B cell (primary cell): ENCODE measurements at places on chromosomes 2 and 18. TPM values are rescaled to one million over a fixed set of nuclear protein-coding genes. Genes with fewer than 3 reads are reported as not detected.

GRCh38 chr2:180733330-180733729 lies 247.1 kb upstream of the UBE2E3 start:
- H3K36me3 ChIP-seq: no peaks in the 10 kb centered on the region
- no peaks in the 10 kb centered on the region for H3K27me3 ChIP-seq
- H3K27ac ChIP-seq: no peak overlapping the region
- H3K4me3 ChIP-seq: no peak overlapping the region
- no peaks in the 10 kb centered on the region for H3K4me1 ChIP-seq
- DNase-seq: no peak

DNA sequence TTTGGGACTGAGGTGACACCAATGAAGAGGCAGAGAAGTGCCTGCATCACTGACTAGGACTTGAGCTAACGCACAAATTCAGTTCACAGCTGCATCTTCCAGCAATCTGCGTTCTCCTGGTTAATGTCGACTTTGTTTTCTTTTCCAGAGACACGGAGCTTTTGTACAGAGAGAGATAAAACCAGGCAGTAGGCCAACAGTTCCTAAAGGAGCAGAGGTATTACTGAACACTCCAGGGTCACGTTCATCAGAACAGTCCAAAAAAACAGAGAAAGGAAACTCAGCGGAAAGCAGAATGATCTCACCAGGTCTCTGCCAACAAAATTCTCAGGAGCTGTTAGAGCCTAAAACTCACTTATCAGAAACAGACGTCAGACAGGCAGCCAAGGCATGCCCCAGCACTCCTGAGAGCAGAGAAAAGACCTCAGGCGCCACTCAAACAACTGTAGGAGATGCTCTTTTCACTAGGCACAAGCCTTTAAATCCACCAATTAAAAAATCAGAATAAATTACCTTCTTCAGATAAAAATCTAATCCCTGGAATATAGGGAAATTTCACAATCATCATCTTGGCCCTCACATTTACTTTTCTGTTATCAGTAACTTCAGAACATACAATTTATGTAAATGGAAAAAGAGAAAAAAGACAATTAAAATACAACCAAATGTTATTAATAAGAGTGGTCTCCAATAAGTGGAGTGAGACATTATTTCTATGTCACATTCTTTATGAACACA lies 95.9 kb upstream of the SPTBN1 start:
- no peak overlapping the region for H3K4me3 ChIP-seq
- no peaks in the 10 kb centered on the region for H3K36me3 ChIP-seq
- no peak for DNase-seq
- peaks cover 10% of the 10 kb centered on the region for H3K27me3 ChIP-seq
- no peak overlapping the region for H3K27ac ChIP-seq

GRCh38 chr2:7363906-7364305 lies 446.7 kb downstream of the RNF144A start:
- no peaks in the 10 kb centered on the region for H3K36me3 ChIP-seq
- no peak overlapping the region for H3K27ac ChIP-seq

DNA sequence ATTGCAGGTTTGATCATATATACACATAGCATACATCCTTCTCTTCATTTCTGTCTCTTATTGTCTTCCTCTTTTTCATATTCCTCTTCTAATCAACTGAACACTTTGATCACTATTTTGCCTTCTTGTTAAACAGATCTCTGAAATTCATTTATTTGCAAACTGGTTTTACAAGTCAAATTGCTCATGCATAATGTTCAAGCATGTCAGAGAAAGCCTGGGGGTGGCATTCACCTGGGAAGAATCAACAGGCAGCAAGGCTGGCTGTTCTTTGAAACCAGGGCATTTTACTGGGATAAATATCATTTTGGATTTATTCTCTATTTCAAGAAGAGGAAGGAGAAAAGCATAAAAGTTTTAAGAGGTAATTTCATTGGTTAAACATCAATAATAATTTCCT lies 66.9 kb upstream of the LRATD1 start:
- no peaks in the 10 kb centered on the region for H3K36me3 ChIP-seq
- H3K27ac ChIP-seq: no peak overlapping the region
- no peaks in the 10 kb centered on the region for H3K27me3 ChIP-seq
- H3K4me3 ChIP-seq: no peak overlapping the region
- no peak for DNase-seq

DNA sequence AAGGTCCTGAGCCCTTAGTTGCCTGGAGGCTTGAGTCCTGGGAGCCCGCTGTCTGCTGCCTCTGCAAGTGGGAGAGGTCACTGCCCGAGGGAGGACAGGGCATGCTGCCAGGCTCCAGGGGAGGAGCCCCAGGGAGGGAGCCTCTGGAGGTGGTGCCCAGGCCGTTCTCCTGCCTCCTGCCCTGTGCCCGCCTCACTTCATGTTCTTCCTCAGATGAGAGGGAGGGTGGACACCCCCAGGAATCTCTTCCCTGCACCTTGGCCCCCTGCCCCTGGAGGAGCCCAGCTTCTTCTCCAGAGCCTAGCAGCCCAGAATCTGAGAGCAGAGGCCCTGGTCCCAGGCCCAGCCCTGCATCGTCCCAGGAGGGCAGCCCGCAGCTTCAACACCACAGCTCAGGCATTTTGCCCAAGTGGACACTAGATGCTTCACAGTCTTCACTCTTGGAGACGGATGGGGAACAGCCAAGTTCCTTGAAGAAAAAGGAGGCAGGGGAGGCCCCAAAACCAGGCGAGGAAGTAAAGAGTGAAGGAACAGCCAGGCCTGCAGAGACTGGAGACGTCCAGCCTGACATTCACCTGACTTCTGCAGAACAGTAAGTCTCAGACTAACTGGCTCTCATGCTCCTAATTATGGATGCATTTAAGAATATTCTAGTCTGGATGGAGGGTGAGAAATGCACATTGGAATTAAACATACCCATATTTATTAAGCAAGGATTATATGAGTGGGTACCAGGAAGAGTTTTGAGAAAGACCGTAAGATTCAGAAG lies 12.1 kb downstream of the PSD4 start:
- peaks cover 46% of the 10 kb centered on the region for H3K4me1 ChIP-seq
- H3K36me3 ChIP-seq: peaks cover 4% of the 10 kb centered on the region
- no peak overlapping the region for H3K27ac ChIP-seq
- no peaks in the 10 kb centered on the region for H3K27me3 ChIP-seq
- H3K4me3 ChIP-seq: no peak overlapping the region

DNA sequence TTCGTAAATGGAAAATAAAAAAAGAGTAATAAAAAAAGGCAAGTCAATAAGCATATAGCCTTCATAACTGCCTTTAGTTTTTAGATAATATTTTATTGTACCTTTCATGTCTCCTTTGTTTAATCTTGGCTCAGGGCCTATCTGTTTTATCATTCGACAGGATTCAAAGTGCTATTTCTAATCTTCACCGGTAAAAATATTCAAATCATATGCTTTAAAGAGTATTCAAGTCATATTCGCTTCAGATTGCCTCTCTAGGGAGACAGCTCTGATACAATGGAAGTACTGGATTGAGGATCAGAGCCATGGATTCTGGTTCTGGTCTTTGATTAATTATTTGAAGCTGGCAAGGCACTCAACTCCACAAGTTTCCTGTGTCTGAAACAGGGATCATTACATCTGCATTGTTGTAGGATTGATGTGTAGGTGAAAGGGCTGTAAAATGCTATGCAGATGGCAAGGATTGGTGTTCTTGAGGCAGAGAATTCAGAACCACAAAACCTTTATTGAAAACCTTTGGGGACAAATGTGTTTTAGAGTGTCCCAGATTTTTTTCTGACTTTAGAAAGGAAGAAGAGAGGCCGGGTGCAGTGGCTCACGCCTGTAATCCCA lies 84.3 kb upstream of the RAPH1 start:
- DNase-seq: no peak
- no peaks in the 10 kb centered on the region for H3K27me3 ChIP-seq

DNA sequence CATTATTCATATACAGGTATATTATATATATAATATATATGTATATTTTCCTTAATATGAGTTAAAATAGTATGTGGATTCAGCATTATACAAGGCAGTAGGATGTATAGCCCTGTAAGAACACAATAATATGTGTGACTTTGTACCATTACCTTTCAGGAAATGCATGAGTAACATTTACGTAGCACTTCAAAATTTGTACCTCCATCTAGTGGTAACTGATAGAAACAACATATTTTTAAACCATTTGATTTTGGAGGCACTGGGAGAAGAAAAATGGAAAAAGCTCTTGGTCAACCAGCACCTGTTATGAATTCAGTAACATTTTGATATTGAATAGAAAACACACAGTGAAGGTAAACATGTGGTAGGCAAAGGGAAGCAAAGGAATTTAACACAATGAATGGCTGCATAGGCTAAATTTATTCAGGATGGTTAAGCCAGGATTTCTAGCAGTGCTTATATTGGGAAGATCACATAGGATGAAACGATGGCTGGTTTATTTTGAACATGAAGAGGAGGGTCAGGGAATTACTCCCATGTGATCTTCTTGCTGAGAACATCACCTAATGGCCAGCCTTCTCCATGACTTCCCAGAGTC lies 565.5 kb downstream of the CCDC85A start:
- no peaks in the 10 kb centered on the region for H3K27me3 ChIP-seq
- no peaks in the 10 kb centered on the region for H3K4me1 ChIP-seq
- DNase-seq: no peak
- H3K36me3 ChIP-seq: no peaks in the 10 kb centered on the region

DNA sequence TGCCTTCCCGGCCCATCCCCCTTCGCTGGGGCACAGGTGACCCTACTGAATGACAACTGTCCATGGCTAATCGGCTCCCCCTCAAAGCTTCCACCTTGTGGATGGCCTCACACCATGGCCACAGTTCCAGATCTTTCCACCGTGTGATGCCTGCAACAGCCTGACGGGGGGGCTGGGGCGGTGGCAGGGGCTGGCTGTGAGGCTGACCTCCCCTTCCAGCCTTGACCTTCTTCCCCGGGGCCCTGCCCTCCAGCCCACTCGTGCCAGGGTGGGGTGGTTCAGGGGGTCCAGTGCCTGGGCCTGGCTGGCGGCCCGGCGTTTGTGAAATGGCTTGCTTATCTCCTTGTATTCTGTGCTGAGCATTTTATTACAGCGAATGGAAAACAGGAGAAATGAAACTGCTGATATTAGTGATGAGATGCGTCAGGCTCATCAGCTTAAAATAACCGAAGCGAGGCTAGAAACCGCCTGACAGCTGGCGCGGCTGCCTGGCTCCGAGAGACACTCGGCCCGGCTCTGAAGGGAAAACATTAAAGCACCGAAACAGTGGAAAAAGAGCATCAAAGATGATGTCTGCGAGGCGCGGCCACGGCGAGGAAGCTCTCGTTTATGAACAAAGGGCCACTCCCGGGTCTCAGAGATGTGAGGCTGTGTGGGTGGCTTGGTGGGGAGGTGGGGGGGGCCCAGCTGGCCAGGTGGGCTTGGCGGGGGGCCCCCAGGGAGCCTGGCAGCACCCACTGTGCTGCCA lies 916 bp upstream of the PDCD1 start:
- H3K4me1 ChIP-seq: peaks cover 50% of the 10 kb centered on the region
- peak; percentile 78 for DNase-seq
- no peak overlapping the region for H3K4me3 ChIP-seq
- H3K36me3 ChIP-seq: no peaks in the 10 kb centered on the region
- peak overlapping the region; percentile 44 for H3K27ac ChIP-seq
- H3K27me3 ChIP-seq: peaks cover 21% of the 10 kb centered on the region

GRCh38 chr18:8478968-8479370 lies 130.3 kb upstream of the RAB12 start:
- no peaks in the 10 kb centered on the region for H3K27me3 ChIP-seq
- DNase-seq: no peak
- H3K4me1 ChIP-seq: no peaks in the 10 kb centered on the region

DNA sequence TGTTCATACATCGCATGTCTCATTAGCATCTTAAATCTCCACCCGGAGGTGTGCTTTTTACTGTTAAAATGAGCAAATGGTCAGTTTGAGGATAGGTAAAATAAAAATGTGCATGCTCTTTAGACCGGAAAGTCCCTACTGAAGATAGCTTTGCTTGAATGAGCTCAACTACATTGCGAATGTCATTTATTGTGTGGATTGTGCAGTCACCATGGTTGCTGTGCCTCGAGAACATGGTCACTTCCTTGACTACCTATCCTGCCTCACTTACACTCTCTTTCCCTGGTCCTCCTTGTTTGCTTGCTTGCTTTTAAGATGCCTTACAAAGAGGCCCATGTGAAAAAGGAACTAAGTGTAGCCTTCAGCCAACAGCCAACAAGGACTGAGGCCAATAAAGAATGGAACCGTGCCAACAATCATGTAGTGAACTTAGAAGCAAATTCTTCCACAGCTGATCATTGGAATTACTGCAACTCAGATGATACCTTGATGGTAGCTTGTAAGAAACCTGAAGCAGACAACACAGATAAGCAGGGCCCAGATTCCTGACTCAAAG lies 72.2 kb upstream of the BARD1 start:
- H3K4me3 ChIP-seq: no peak overlapping the region
- H3K36me3 ChIP-seq: no peaks in the 10 kb centered on the region
- DNase-seq: no peak
- H3K27ac ChIP-seq: no peak overlapping the region

GRCh38 chr2:26251893-26252292 lies 7.2 kb downstream of the HADHB start:
- peaks cover 17% of the 10 kb centered on the region for H3K36me3 ChIP-seq
- H3K27me3 ChIP-seq: no peaks in the 10 kb centered on the region
- no peak overlapping the region for H3K27ac ChIP-seq
- H3K4me3 ChIP-seq: no peak overlapping the region
- peaks cover 2% of the 10 kb centered on the region for H3K4me1 ChIP-seq

- H3K36me3 ChIP-seq: no peaks in the 10 kb centered on the region
- H3K4me3 ChIP-seq: no peak overlapping the region
- no peak overlapping the region for H3K27ac ChIP-seq
- H3K4me1 ChIP-seq: peaks cover 19% of the 10 kb centered on the region
Observed at GRCh38 chr2:25567406-25567805, 106.0 kb downstream of the DTNB start.

DNA sequence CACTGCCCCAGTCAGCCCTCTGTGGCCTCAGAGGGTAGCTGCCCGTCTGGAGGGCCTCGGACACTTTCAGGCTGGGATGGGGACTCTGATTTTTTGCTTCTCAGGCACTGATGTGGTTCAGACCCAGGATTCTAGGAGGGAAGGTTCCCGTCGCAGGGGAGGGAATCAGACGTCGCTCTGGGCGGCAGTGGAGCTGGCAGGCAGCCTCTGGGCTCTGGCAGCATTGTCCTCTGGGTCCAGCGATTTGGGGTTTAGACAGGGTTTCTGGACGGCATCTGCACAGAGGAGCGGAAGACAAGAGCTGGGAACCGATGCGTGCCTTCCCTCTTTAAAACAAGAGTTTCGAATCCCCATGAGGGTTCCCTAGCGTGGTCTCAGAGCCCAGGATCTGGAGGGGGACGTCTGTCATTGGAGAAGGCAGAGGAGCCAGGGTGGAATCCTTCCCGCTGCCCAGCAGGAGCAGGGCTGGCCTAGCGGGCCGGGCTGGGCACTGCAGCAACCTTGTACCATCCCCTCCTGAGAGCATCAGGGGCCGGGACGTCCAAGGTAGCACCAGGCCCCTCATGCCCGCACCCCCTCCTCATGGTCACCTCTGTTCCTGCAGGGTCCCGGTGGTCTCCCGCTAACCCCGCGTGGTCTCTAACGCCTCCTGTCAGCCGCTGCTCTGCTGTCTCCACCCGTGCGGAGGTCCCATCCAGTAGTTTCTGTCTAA lies 246.0 kb downstream of the AGAP1 start:
- no peak for DNase-seq
- no peaks in the 10 kb centered on the region for H3K4me1 ChIP-seq
- no peaks in the 10 kb centered on the region for H3K36me3 ChIP-seq
- no peak overlapping the region for H3K27ac ChIP-seq
- no peaks in the 10 kb centered on the region for H3K27me3 ChIP-seq
- no peak overlapping the region for H3K4me3 ChIP-seq

GRCh38 chr18:50441501-50441900 lies 66.7 kb downstream of the SKA1 start:
- H3K27ac ChIP-seq: no peak overlapping the region
- no peaks in the 10 kb centered on the region for H3K36me3 ChIP-seq
- H3K27me3 ChIP-seq: no peaks in the 10 kb centered on the region

G6PC2 gene
- not detected in 2 replicates for total RNA-seq

HOXD9 gene
- total RNA-seq: not detected in 2 replicates

GPN1 gene
- total RNA-seq: 26.0 and 27.8 TPM in 2 replicates

REG1B gene
- not detected in 2 replicates for total RNA-seq

UGT1A3 gene
- total RNA-seq: not detected in 2 replicates

CHRNA1 gene
- 0.20 TPM in 1 of 2 replicates, not detected in the other for total RNA-seq
